ENCODE measurements at places on chromosomes 12 and 14.

DNA sequence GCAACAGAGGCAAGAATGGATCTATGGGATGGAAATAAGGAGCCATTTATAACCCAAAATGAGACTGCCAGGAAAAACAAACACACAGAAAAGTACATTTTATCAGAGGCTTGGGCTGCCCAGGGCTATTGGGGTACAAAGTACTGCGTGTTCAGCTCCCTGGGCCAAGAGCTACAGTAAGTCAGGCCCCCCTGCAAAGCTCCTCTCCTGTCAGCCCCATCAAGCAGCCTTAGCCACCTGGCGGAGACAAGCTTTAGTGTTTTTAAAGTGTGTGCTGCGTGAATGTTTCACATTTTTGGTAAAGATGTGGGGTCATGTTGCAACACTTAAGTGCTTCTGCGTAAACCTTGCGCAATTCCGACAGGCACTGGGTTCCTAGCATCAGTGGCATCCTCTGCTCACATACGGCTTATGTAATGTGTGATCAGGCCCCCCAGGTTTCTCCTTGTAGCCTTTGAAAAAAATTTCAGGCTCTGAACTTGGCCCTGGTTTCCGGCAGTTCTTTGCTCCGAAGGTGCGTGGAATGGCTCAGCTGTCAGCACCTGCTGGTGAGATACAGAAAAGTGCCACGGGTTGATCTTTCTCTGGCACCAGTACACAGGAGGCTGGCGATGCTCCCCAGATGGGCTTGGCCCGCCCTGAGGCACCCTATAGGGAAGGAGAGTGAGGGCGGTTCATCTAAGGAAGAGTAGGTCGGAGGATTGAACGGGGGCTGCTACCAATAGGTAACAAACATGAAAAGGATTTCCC, 198.7 kb upstream of the EEA1 start:
- no peak for DNase-seq

DNA sequence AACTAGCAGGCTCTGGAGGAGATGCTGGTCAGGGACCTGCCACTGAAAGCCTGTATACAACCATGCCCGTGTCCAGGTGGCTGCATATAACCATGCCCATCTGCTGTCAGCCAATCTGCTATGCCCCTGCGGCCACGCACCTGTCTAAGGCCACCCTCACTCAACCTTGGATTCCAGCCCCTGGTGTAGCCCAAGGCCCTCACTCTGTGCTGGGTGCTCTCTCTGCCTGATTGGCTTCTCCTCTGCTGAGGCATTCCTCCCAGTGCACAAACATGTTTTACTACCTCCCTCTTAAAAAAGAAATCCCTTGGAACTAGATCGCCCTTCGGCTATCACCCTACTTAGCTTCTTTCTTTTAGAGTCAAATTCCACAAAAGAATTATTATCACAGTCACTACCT, 45.5 kb downstream of the ZFP36L1 start:
- no peak for DNase-seq

- no peak for DNase-seq
Observed at GRCh38 chr12:79659961-79660431, 30.8 kb downstream of the PAWR start.

DNA sequence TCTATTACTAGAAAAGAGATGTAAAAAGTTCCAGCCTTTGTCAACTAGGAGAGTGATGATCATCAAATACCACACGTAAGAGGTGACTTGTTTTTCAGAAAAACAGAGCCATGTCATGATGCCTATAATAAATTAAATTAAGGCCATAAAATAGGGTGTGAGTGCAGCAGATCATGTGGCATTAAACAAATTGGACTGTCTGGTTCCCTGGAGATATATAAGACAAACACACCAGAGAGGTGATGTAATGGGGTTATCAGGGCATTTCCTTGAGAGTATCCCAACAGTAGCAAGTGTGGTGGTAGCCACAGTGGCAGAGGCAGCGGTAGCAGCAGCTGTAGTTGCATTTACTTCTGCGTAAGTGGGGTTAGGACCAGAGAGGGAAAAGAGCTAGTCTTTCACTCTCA, 14.6 kb upstream of the GALNT6 start:
- no peak for DNase-seq

DNA sequence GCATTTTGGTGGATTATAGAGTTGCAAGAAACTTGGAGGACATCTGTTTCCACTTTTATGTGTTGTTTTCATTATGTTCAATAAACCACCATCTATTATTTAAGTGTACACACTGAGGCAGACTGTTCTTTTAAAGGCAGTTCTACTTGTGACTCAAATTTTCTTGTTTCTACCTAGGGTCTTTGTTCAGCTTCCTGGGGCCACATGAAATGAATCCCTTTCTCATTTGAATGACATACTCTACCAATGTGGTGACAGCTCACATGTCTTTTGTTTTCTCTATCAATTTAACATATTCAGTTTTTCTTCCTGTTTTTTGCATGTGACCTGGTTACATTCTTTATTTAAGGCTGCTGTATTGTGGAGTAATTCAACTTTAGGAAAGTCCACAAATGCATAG, 7.9 kb downstream of the SLC16A7 start:
- DNase-seq, result no peak

DNA sequence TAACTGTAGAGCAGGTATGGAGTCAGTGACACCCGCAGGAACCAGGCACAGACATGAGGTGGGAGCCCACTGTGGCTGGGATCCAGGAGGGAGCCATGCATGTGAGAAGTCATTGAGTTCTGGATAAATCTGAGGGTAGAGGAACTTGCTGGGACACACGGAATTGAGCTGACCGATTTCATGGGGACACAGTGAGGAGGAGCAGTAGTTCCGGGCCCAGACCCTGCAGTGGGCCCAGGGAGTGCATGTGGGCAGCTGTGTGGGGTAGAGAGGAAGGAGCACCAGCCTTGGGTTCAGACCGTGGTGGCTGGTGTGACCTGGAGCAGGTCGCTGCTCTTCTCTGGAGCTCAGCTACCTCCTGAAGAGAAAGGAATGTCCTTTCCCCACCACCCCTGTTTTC, 8.4 kb downstream of the SERPINA3 start:
- no peak for DNase-seq

DNA sequence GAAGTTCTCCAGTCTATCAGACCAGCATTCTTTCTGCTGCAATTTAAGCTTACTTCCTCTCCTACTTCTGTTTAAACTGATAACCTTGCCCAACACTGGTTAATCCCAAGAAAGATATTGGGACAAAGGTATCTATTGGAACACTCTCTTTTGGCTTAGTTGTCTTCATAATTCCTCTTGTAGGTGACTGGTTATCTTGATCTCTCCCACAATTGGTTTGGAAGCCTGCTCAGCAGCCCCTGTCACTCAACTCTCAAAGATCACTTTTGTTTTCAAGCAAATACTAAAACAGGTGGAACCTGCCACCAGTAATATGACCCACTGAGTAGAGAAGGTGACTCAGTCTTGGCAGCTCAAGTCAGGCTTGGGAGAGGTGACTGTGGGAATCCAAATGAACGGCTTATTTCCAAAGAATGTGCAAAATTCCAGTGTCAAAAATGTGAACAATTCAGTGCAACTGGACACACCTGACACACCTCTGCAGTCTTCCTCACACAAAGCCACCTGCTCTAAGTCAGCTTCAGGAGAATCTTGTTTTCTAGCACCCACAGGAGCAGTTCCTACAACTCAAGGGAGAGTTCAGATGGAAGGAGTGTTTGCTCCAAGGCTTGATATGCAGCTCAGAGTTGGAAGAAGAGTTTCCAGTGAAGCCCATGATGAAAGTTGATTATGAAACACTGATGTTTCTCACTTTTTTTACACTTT, 83.2 kb upstream of the SLC38A2 start:
- DNase-seq, result no peak

GRCh38 chr12:32651151-32651955, 27.7 kb upstream of the DNM1L start:
- no peak for DNase-seq

- no peak for DNase-seq
Observed at GRCh38 chr12:105336411-105336810, 5.9 kb downstream of the C12orf75 start.

GRCh38 chr12:1126091-1126490, 135.1 kb downstream of the ERC1 start:
- no peak for DNase-seq

DNA sequence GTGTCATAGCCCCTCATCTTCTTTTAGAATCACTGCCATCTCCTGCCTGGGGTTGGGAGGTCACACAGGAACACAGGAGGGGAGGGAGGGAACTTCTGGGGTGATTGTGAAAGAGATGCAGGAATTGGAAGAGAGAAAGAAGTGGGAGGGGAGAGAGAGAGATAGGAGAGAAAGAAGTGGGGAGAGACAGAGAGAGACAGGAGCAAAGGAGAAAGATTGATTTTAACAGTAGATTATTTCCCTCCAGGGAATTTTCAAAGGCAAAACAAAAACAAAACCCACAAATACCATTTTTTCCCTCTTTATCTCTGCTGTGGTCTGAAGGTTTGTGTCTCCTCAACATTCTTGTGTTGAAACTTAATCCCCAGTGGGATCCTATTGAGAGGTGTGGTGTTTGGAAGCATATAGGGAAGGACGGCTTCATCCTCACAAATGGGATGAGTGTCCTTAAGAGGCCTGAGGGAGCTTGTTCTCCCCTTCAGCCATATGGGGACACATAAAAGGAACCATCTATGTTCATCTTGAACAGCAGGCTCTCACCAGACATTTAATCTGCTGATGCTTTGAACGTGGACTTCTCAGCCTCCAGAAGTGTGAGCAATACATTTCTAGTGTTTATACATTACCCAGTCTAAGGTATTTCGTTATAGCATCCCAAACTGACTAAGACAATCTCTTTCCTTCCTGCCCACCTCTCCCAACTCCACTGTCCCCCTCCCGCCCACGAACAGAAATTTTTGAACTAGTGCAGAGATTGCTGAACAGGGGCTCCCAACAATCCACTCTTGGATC, 134.9 kb upstream of the MAX start:
- no peak for DNase-seq

DNA sequence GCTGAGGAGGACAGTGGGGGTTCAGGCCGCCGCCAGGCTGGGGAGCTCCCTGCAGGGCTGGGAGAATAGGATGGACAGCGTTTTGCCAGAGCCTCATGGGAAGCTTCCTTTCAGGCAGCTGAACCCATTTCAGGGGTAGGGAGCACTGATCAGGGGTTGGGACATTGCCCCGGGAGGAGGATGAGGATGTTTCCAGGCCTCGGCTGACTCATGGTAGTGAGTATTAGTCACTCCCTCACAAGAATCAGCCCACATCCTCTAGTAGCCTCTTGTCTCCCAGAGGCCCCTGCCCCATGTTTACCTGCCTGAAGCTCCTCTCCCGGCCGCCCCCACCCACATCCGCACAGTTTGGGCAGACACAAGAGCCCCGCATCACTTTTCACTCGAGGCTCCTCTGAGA, 89.8 kb downstream of the ZFP36L1 start:
- no peak for DNase-seq
